Mesendoderm (in vitro differentiated cells): ENCODE measurements at places on chromosomes 4 and X.
A peak's percentile ranks its signal among the peaks of the same experiment; 100 is the strongest.

GRCh38 chr4:74754218-74754617 lies 40.1 kb downstream of the BTC start:
- DNase-seq, result no peak

GRCh38 chr4:13866881-13867280 lies 239.4 kb upstream of the BOD1L1 start:
- DNase-seq, result no peak

GRCh38 chr4:123415576-123415975 lies 19.0 kb downstream of the SPRY1 start:
- no peak for DNase-seq

- DNase-seq, result no peak
These were observed 11.3 kb upstream of the ARAP2 start for GRCh38 chr4:36255577-36255976.

DNA sequence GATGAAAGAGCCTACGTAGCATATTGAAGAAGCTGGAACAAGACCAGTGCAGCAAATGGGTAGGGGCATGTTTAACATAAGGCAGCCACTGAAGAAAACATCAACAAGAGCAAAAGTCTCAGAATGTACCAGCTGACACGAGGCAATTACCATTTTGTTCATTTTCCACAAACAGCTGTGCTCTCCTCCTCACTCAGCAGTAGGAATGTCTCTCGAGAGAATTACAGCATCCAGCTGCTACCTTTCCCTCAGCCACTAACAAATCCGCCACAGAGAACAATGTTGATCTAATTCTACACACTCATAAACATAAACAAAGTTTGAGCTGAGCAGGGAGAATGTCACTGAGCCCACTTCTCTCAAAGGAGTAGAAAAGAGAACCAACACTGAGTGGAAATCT lies 68.0 kb downstream of the OPHN1 start:
- no peak for DNase-seq

DNA sequence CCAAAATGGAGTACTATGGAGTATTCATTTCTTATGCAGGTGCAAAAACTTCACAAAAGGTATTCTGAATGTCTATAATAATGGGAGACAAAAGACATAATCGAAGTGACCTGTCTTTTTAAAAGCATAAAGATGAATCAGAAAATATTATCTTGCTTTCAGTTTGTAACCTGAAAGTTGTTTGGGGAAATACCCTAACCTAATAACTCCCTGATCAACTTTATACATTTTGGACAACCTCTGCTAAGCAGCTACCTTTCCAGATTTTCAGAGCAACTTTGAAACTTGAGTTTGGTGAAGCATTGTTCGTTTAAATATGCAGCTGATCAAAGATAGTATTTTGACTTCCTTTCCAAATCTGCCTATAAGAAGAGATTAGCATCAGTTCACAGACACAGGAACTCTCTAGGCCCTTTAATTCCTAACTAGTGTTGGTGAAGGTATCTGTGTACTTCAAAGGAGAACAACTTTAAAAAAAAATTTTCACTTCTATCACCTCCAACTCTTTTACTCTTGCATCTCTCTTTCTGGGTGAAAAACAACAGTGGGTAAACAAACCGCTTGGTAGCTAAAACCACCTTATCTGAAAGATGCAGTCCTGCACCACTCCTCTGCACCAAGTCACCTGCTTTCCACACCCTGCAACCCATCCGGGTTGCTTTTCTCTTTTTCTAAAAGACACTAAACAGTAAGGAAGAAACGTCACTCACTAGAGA lies 26.5 kb downstream of the CD40LG start:
- no peak for DNase-seq

DNA sequence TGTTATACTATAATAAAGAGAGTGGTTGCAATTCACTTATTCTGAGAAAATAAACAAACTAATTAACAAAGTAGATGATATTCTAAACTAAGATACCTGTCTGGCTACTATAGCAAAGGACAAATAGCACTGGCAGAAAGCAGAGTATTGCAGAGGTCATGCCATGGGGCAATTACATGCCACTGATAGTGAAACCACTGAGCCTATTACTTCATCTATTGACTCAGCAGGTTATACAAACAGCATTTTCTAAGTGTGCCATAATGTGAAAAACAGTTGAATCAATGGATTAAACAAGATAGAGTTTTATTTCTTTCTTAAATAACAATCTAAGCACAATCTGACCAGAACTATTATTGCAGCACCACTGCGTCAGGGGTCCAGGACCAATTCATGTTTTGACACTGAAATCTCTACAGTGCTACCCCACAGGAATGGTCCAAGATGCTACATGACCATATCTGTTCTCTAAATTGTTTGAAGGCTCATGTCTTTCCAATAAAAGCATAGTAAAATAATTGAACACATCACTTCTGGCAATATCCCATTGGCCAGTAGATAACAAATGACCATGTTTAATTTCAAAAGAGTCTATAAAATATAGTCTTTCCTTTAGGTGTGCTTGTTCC lies 389.5 kb upstream of the GRID2 start:
- no peak for DNase-seq

DNA sequence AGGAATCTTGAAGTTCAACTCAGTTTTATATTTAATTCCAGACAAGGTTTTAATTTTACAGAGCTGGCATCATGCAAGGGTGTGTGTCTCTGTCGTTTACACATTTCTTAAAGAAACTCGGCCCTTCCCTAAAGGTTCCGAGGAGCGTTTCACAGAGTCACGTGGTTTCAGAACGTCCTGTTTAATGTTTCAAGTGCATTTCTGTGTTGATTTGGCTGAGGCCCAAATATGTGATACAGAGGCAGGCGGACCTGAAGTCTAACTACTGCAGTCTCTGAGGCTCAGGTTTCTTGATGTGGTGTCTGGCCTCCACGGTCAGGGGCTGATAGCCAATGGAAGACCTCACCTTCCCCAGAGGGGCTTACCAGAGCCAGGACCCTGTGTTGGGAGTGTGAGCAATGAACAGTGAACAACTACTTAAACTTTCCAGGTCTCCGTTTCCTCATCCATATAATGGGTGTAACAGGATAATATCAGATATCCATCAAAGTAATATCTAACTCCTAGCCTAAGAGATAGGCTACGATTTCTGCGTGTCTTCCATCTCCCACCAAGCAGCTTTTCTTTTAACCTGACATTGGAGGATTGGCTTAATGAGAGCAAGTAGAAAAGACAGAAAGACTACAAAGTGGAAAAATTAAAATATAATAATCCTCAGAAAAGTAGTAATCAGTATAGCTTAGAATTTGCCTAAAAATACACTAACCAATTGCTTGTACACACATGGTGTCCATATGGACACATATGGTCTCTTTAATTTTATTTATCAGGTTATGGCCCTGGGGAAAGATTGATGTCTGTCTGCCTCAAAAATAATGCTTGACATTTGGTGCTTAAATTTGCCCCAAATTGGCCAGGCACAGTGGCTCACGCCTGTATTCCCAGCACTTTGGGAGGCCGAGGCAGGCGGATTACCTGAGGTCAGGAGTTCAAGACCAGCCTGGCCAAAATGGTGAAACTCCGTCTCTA lies 50.0 kb upstream of the TRIM2 start:
- no peak for DNase-seq

GRCh38 chrX:132031867-132032266 lies 8.8 kb downstream of the STK26 start:
- no peak for DNase-seq

GRCh38 chrX:30312858-30313257 lies 3.7 kb upstream of the NR0B1 start:
- no peak for DNase-seq

GRCh38 chr4:54505996-54506395 lies 151.8 kb upstream of the KIT start:
- no peak for DNase-seq

DNA sequence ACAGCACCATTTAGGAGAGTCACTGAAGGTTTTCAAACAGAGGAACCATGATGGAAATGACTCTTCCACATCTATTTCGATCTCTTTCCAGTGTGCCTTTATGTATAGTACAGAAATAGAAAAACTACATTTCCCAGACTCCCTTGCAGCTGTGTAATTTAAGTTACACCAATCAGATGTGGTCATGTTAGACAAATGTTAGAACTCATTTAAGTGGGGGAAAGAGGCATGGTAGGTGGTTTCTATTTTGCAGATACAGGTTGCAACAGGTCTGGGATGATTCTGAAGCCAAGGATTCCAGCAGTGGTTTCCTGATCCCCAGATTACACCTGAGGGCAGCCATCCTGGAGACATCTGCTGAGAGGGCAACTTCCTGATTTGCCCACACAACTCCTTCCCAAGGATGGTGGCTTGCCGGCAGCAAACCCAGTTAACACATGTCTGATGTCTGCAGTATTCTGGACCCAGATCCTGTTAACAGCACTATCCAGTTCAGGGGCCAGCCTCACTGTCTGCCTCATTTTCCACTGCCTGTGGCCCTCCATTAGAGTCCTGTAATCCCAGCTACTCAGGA lies 38.7 kb upstream of the PDK3 start:
- DNase-seq, result peak; percentile 27

DNA sequence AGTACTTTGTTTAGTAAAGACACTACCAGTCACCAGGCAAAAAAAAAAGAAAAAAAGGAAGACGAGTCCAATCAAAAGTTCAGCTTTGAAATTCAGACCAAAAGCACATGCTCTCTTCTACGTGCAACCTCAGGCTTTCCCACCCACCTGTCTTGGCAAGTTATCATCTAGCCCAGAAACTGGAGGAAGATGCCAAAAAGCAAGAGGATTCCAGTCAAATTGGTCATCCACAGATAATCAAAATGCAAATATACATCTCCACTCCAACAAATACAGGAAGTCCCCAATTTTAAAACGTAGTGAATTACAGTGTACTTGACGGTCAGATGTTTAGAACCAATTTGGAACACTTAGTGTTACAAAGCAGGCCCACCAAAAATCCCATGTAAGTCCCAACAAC lies 96.5 kb downstream of the PALLD start:
- DNase-seq, result no peak

DNA sequence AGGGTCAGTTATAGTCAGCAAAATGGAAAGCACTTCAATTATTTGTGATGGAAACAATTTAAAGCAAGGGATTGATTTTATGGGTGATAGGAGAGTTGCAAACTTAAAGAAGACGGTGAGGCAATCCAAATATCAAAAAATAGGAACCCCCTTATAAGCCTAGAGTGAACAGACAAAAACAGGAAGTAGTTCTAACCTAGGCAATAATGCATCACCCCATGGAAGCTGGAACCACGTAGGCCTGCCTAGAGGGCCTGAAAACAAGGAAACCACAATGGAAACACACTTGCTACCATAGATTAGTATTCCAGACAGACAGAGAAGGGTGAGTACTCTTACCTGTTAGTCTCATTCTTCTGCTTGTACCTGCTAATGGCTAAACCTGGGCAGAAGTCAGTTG lies 13.5 kb upstream of the GK2 start:
- no peak for DNase-seq

GRCh38 chrX:149881081-149881711 lies at the start of gene MAGEA8:
TSS of gene MAGEA8 (plus strand) at chrX:149881183. CDS start at chrX:149884273, 3,090 bp downstream.
- peak; percentile 15 for DNase-seq

DNA sequence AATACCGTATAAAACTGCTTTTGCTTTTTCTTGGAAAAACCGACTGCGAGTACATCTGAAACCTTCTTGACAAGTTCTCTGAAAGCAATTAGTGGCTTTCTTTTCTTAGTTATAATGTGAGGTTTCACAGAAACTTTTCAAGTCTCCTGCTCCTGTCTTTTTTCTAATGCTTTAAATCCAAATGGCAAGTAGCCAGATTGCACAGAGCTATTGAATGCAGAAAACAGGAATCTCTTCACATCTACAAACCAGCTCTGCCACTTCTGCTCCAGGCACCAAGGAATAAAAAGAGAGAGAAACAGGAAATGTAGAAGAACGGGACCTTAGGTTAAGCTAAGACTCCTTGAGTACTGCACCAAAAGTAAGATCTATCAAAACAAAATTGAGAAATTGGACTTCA lies 267.3 kb upstream of the TET2 start:
- DNase-seq, result no peak

DNA sequence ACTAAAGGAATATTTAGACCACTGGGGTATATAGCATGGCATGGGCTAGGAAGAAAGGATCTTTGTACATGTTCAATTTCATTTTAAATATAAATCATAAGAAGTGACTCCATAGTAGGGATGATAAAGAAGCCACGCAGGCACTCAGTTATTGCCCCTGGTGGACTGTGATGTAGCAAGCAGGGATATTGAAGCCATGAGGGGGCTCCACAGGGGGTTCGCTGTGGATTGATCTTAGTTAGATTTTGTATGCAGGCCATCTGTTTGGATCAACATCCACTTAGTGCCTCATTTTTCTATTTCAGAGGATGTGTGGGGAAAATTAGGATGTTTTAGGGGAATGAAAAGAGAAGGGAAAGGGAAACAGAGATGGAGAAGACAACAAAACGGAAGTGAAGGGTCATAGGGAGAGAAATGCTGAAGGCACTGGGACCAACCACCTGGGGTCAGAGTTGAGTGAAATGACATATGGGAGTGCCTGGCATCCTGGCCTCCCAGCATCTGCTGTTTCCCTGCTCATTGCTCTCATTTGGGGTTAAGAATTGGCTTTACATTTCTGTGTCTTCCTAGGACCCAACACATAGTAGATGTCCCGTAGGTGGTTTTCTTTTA lies 11.2 kb upstream of the FREM3 start:
- DNase-seq, result peak; percentile 50

- DNase-seq, result no peak
These were observed 55.0 kb upstream of the BMP2K start for GRCh38 chr4:78720994-78721677.

GRCh38 chrX:140712413-140713173 lies 3.0 kb downstream of the LINC00632 start:
- peak; percentile 94 for DNase-seq

- no peak for DNase-seq
These were observed 57.6 kb upstream of the PRDM8 start for GRCh38 chr4:80139671-80140070.

DNA sequence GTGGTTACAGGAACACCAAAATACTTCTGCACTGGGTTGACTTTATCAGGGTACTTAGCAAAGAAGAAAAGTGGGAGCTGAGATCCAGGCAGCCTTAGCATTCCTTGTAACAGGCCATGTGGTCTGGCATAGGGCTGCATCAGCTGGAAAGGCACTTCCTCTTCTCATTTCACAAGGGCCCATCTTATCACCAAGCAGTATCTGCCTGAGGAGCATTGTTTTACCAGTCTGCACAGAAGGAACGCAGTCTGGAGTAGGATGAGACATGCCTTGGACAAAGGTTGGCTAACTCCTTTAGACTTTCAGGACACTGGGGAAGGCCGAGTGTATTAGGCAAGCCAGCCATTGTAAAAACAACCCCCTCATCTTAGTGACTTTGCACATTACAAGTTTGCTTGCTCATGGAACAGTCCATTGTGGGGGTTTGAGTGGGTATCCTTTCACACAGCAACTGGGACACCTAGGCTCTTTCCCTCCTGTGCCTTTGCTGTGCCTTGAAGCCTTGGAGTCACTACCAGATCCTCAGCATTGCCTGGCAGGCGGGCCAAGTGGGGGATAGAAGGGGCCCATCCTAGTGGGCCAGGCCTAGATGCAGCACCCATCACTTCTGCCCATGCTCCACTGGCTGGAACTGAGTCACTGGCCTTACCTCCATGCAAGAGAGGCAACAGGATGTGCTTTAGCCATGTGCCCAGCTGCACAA lies 4.6 kb downstream of the SUV39H1 start:
- no peak for DNase-seq

- DNase-seq, result no peak
These were observed 122.9 kb downstream of the C4orf33 start for GRCh38 chr4:129218897-129219296.
